ENCODE measurements at places on chromosomes 6 and 20. TPM values are rescaled to one million over a fixed set of nuclear protein-coding genes. Genes with fewer than 3 reads are reported as not detected.
A peak's percentile ranks its signal among the peaks of the same experiment; 100 is the strongest.

DNA sequence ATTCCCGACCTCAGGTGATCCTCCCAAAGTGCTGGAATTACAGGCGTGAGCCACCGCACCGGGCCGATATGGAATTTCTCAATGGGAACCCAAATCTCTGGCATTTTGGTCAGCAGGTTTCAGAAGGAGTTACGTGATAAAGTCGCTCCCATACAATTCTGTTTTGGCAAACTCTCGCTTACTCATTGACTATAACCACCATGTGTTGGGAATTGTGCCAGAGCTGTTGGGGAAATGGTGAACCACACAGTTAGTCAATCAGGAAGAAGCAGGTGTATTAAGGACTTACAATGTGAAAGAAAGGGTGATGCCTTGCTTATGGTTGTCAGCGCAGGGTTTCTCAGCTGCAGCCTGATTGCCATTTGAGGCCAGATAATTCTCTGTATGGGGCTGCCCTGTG is 410.5 kb downstream of the QKI start:
- no peak for DNase-seq

GRCh38 chr6:2818593-2818992 is 23.1 kb downstream of the SERPINB1 start:
- DNase-seq, result no peak

GRCh38 chr6:144559865-144560593 is 274.9 kb downstream of the UTRN start:
- DNase-seq, result no peak

GRCh38 chr20:60729135-60729900 is 522.7 kb upstream of the CDH4 start:
- no peak for DNase-seq

The PRICKLE4 gene
- not detected for total RNA-seq

- DNase-seq, result no peak
Measured at GRCh38 chr6:33123732-33124524, 48.1 kb downstream of the HLA-DPB1 start.

The DDX39B gene
- 518 TPM for total RNA-seq

The SNAI1 gene
- total RNA-seq, result 3.1 TPM

DNA sequence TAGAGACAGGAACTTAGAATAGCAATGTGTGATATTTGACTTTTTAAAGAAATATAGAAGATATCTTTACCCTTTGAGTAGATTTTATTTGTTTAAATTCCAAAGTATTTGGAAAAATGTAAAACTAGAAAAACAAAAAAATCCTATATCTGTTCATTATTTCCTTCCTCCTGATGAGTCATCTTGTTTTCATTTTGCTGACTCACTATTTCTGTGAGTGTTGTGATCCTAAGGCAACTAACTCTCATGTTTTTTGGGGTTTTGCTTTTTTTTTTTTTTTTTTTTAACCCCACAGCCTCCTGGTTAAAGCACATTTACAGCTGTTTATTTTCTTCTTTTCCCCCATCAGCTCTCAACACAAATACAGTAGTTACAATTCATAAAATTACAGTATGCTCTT is 37.8 kb upstream of the THEMIS start:
- DNase-seq, result no peak

DNA sequence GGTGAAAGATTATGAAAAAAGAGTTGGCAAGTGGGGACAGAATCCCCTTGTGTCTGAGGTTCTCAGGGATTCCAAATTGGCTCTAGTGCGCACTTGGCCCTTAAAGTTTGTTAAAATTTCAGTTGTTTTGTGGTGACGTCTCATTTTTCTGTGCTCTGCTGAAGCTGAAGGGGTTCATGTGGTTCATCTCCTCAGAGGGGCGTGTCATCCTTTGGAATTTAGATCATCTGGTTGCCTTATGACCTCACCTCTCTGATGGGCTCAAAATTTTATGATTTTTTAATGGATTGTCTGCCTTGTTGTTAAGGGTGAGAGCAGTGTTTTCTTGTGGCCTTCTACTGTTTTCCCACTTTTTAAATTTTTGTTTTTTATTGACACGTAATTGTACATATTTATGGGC is 20.3 kb downstream of the CYB5R4 start:
- DNase-seq, result no peak

The MCHR2 gene
- total RNA-seq, result not detected

GRCh38 chr20:6238421-6238820 is 115.6 kb upstream of the FERMT1 start:
- no peak for DNase-seq

The CNR1 gene
- total RNA-seq, result not detected

GRCh38 chr20:35820715-35821114 is 48.9 kb downstream of the PHF20 start:
- no peak for DNase-seq

GRCh38 chr20:58944610-58945009 is 36.4 kb upstream of the NELFCD start:
- DNase-seq, result no peak

GRCh38 chr6:3175715-3176402 is 18.5 kb upstream of the TUBB2A start:
- DNase-seq, result no peak

The SOX18 gene
- not detected for total RNA-seq

DNA sequence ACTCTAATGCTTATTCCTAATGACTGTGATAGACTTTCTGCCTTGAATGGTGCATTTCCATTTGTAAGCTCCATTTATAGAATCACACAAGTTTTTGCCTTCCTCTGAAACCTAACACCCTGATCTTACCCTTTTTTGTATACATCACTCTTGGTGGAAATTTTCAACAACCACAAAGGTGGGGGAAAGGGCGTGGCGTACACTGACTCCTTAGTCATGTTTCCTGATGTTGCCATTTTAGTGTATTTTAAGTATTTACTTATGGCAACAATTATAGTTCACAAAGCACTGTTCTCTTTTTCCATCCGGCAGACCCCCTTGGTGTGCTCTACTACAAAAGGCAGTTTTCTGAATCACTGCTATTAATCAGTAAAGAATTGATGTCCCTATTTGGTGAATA is 92.0 kb downstream of the ATXN1 start:
- no peak for DNase-seq

GRCh38 chr6:133512410-133513016 is 271.4 kb downstream of the EYA4 start:
- DNase-seq, result no peak

- no peak for DNase-seq
Measured at GRCh38 chr6:138601128-138601527, 101.8 kb upstream of the NHSL1 start.

DNA sequence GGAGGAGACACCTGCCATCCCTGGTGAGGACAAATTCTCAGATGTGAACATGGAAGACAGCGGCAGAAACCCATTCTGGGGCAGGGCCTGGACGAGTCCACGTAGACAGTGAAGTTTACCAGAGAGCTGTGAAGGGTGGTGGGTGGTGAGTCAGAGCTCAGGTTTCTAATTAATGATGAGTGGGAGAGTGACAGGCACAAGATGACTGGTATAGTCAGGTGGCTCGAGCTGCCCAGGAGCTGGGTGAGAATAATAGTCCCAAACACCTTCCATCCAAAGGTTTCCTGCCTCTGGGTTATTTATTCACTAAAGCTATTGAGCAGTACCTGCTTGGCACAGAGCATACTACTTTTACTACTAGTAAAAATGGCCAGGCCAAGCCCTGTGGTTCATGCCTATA is 6.0 kb downstream of the TLDC2 start:
- DNase-seq, result no peak

DNA sequence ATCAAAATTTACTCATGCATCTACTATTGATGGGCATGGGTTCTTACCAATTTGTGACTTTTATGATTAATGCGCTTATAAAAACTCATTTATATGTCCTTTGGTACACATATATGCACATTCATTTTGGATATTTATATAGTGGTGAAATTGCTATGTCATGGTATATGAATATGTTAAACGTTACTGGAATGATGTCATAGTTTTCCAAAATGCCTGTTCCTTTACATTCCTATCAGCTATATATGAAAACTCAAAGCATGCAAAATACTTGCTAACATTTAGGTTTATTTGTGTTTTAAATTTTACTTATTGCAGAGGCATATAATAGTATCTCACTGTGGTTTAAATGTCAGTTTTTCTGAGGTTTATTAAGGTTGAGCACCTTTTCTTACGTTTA is 1403.1 kb downstream of the HACE1 start:
- DNase-seq, result no peak

- no peak for DNase-seq
Measured at GRCh38 chr6:34131326-34132290, 14.3 kb downstream of the GRM4 start.

The ZBP1 gene
- total RNA-seq, result 21.1 TPM

The RAET1E gene
- total RNA-seq, result not detected

The HAO1 gene
- total RNA-seq, result not detected

- no peak for DNase-seq
Measured at GRCh38 chr6:33925936-33926335, 122.1 kb upstream of the MLN start.

The C6orf52 gene
- total RNA-seq, result not detected

DNA sequence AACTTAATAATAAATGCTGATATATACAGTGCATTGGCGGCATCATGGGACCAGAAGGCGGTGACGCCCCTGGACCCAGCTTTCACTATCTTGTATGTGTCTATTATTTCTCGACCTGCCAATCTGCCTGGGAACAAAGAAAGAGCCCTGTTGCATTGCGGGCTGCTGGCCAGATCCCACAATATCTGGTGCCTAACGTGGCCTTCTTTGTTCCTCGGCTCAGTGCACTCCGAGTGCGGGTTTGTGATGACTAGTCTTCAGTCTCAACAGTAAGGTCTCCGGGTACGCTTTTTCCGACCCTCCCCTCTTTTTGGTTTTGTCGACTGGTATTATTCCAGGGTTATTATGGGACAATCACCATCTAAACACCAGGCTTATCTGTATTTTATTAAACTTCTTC is 291.5 kb downstream of the TBC1D32 start:
- no peak for DNase-seq

The RAB44 gene
- total RNA-seq, result 0.08 TPM

The SPEF1 gene
- 0.16 TPM for total RNA-seq

GRCh38 chr6:150710236-150710635 is 110.6 kb downstream of the PLEKHG1 start:
- no peak for DNase-seq

DNA sequence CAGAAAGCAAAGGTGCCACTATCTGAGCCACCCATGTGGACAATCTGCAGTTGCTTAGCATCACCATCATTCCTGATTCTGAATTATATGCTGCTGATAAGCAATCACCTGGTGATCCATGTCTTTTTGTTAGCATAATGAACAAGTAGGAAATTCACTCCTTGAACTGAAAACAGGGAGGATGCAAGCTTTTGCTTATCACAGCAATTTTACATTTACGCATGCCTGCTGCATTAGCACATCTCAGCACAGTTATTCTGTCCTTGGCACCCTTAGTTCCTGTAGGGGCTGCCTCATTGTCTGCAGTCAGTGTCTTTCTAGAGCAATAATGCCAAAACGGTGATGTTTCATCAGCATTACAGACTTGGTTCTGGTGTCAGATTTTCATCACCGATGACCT is 162.6 kb downstream of the KIF16B start:
- no peak for DNase-seq

DNA sequence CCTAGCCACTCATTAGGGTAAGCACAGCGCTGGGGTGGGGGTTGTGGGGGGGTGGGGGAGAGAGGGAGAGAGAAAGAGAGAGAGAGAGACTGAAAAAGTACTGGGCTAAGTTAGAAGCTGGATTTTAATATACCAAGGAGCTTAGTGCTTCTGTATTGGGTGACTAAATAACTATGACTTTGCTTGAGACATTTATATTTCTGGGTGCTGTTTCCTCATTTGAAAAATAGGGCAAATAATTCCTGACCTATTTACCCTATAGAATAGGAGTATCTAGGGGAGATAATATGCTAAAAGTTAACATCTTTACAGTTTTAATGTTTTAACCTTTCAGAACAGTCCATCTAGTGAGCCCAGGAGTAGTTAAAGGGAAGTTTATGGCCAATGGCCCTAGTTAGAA is 7.7 kb downstream of the NKAIN2 start:
- no peak for DNase-seq

DNA sequence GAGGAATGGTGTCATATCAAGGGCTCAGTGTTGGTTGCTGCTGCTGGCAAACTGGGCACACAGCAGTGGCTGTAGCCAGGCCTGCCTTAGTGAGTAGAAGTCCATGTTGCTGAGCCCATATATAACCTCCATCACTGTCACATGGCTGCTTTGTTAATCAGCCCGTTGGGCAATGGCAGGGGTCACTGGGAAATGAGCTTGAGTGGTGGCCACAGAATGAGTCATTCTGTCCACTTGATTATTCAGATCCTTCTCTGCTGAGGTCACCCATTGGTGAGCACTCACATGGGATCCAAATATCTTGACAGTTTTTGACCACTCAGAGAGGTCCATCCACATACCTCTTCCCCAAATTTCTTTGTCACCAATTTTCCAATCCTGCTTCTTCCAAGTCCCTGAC is 898.9 kb upstream of the EYS start:
- DNase-seq, result no peak

GRCh38 chr6:156167016-156167624 is 610.1 kb upstream of the ARID1B start:
- no peak for DNase-seq

- no peak for DNase-seq
Measured at GRCh38 chr6:39925931-39926290, 8.4 kb downstream of the MOCS1 start.

The PARD6B gene
- 5.6 TPM for total RNA-seq

- DNase-seq, result no peak
Measured at GRCh38 chr6:33857932-33858475, 54.2 kb upstream of the MLN start.

DNA sequence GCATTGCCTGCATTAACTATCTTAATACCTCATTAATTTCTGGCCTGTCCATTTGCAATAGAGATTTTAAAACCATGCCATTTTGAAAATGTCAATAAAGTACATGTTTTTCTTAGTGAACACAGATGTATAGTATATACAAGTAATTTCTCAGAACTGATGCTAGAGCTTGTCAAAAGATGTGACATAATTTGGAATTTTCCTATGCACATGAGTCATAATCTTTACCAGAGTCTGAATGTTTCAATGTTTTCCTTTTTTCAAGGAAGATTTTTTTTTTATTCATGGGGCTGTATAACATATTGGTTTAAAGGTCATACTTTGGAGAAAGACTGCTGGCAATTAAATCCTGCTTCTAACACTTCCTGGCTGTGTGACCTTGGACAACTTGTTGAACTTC is 1347.5 kb upstream of the ADGRB3 start:
- no peak for DNase-seq

GRCh38 chr6:148138573-148138972 is 204.1 kb upstream of the SASH1 start:
- DNase-seq, result no peak

The WFDC10B gene
- total RNA-seq, result not detected

DNA sequence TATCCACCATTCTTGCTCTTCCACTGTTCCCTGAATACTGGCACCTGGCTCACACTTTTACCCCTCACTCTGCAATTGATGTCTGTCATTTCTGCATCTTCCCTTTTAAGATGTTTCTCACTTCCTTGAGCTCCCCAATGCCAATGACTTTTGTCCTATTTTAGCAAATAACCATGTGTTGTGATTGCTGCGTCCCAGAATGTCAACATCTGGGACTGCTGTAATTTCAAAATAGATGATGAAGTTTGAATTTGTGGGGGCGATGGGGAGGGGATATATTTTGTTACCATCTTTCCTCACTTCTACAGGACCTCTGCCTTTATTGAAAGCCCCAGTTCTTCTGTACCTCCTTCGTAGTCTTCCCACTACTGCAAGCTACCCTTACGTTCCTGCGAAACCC is 40.0 kb upstream of the ADGRF5 start:
- DNase-seq, result no peak

GRCh38 chr6:170116636-170117035 is 174.2 kb downstream of the DLL1 start:
- DNase-seq, result peak; percentile 2

The ANKEF1 gene
- 0.58 TPM for total RNA-seq
